ENCODE measurements at places on chromosomes 3 and 15.
A peak's percentile ranks its signal among the peaks of the same experiment; 100 is the strongest.

DNA sequence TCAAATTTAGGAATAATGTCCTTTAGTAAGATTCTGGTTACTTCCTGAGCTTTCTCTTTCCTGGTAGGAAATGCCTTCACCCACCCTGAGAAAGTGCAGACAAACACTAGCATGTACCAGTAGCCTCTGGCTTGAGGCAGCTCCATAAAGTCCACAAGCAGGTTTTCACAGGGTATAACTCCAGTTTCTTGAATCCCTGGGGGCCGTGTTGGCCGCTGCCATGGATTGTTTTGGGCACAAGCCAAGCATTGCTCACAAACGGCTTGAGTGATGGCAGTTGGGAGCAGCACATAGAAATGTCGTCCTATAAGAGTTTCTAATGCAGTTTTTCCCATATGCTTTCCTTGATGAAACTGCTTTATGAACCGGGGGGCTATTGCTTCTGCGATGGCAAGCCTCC lies 164.1 kb downstream of the STXBP5L start:
- DNase-seq, result no peak

GRCh38 chr15:55619783-55620182 lies 31.6 kb upstream of the PYGO1 start:
- no peak for DNase-seq

DNA sequence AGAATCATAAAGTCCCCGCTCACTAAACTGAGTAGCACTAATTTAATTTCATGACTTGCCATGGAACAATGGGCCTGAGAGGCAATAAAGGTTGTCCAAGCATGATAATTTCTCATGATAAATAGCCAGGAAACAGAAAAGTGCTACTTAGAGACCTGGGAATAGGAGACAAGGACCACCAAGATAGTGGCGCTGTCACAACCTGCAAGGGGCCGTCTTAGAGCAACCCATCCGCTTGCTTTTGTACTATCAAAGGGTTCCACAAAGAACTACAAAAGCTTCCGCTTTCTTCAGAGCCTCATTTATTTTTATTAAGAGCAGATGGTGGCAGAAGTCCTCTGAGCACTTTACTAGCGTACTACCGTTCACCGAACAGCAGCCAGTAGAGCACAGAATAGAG lies 421.7 kb upstream of the GRM7 start:
- DNase-seq, result no peak

DNA sequence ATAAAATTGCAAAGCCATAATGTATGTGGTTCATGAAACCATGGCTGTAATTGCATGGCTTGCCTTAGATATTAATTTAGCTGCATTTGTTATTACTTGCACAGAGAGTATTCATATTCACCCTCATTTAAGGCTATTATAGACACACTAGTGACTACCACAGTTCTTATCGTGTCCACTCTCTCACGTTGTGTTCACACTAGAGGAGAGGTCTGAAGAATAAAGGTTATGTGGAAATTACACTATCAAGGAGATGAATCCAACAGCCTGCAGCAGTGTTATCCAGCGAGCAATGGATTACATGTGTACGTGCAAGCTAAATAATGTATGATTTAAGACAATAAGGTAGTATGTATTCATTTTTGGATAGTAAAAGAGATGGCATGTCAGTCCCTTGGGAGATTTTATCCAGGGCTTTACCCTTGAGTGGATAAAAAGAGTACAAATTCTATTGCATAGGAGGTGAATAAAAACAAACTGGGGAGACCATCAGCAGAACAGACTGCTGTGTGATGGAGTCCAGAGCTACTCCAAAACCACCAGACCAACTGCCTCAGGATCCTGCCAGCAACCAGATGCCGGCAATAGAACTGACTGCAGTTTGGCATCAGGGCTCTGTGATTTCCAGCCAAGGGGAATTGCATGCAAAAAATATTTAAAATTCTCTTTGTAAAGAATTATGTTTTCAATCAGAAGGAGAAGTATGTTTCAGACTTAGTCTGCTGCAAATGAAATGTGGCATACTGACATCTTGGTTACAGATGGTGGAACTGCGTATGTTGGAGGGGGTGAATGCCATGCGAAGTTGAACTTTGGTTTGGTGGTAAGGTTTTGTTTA lies 146.6 kb downstream of the RBMS3 start:
- no peak for DNase-seq

GRCh38 chr3:152060701-152061100 lies 187.3 kb downstream of the SUCNR1 start:
- DNase-seq, result no peak

DNA sequence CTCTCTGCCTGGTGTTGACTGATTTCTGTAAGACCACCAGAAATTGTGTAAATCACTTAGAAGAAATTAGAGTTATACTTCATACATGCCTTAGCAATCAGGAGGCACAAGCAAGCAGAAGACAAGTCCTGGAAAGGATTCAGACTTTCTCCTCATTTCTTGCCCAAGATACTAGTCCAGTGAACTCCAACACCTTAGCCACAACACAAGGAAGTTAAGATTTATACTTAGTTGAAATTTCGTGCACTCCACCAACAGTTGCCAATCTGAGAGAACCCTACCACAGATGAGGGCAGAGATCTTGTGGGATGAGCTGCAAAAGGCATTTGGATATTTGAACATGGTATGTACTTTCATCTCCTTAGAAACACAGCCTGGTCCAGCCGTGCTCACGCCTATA lies 2.3 kb downstream of the P3H2 start:
- no peak for DNase-seq

- no peak for DNase-seq
Measured at GRCh38 chr3:127524296-127524896, 66.1 kb downstream of the TPRA1 start.

DNA sequence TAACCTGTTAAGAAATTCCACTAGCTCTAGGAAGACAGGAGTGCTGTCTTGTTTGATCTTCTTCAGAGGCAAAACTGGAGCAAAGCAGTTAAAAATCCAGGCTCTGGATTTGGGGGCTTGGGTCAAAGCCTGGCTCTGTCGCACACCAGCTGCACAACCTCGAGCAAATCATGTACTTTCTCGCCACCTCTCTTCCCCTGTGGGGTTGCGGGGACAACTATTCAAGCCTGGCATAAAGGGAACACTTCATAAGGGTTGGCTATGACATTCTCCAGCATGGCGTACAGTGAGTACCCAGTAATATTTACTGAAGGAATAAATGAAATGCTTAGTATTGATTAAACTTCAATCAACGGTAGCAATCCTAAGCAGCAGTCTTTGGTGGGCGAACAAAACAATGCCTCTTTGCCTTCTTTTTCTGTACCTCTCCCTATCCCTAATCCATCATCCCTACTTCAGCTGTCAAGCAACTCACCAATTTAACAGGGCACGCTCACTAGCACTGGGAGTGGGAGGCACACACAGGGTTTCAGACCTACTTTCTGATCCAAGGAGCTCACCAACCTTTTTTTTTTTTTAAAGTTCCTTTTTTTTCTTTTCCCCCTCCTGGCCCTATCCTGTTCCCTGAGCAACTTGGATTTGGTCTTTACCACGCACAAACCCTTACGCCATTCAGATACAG lies 33.0 kb downstream of the GNB5 start:
- DNase-seq, result no peak

DNA sequence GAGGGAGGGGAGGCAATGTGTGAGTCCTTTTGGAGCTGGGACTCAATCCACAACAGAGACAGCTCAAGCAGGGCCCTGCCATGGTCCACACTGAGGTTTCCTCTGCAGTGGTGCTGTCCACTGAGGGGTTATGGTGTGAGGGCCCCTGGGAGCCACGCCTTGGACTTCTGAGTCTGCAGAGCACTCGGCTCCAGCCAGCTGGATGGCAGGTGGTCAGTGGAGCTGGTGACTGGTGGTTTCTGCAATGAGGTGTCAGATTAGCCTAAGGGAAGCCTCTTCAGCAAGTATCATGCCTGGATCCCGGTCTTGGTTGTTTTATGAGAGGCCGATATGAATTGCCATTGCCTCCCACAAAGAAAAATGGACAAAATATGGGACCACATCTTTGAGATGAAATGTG lies 21.7 kb downstream of the LSM3 start:
- DNase-seq, result no peak

- peak; percentile 10 for DNase-seq
Measured at GRCh38 chr3:105367063-105367405, 325 bp downstream of the ALCAM start.

- no peak for DNase-seq
Measured at GRCh38 chr3:164458986-164459385, 619.3 kb downstream of the SI start.

DNA sequence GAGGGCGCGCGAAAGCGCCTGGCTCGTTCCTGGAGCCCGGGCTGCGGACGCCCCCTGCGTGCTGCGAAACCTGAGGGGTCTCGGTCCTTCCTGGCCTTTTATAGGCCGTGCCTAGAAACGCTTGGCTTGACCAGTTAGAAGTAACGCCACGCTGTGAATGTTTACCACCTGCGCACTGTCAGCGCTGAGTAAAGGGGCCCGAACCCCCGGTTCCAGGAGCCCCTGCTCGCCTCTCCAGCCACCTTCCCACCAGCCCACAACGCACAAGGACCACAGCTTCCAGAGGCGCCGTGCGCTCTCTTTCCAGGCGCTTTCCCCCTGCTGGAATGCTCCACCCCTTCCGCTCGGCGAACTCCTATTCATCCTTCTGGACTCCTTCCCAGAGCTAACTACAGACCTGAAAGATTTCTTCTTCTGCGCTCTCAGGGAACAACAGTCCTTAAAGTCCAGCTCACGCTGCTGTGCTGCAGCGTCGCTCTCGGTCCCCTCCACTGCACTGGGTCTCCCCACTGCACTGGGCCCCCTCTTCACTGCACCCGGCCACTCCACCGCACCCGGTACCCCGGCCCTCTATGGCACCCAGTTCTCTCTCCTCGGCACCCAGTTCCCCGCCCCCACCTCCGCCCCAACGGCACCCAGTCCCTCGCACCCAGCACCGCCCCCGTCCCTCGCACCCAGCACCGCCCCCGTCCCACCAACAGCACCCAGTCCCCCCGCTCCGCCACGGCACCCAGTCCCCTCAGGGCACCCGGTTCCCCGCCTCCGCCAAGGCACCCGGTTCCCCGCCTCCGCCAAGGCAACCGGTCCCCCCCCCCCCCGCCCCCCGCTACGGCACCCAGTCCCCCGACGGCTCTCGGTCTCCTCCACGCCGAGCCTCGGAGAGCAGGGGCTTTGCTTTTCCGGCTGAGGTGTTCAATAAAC lies 69.8 kb downstream of the SQOR start:
- DNase-seq, result no peak

GRCh38 chr3:186075931-186076567 lies 32.8 kb downstream of the ETV5 start:
- no peak for DNase-seq

DNA sequence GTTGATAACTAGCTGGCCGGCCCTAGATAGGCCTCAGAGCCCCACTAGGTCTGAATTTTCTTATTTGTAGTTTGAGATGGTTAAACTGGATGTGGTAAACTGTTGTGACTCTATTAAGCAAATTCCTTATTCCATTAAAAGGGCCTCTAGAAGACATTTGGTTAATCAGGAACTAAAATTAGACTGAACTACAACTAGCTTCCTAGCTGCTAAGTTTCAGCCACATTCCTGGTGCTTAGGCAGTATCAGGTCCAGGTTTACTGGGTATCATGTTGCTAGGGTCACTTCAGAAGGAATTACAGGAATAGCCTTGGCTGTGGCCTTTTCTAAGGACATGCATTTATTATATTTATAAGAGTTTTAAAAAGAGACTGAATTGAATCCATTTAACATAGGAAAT lies 136.3 kb downstream of the PLD1 start:
- DNase-seq, result no peak

DNA sequence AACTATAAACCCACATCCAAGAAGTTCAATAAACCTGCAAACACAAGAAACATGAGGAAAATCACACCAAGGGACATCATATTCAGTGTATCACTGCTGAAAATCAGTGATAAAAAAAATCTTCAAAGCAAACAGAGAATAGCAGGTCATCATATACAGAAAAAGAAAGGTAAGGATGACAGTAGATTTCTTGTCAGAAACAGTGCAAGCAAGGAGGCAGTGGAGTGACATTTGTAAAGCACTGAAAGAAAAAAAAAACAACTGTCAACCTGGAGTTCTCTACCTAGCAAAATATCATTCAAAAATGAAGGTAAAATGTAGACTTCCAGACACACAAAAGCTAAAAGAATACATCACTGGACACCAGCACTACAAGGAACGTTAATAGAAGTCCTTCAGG lies 71.5 kb downstream of the TRPC1 start:
- DNase-seq, result no peak

- no peak for DNase-seq
Measured at GRCh38 chr3:111081008-111081545, 9.5 kb downstream of the NECTIN3 start.

DNA sequence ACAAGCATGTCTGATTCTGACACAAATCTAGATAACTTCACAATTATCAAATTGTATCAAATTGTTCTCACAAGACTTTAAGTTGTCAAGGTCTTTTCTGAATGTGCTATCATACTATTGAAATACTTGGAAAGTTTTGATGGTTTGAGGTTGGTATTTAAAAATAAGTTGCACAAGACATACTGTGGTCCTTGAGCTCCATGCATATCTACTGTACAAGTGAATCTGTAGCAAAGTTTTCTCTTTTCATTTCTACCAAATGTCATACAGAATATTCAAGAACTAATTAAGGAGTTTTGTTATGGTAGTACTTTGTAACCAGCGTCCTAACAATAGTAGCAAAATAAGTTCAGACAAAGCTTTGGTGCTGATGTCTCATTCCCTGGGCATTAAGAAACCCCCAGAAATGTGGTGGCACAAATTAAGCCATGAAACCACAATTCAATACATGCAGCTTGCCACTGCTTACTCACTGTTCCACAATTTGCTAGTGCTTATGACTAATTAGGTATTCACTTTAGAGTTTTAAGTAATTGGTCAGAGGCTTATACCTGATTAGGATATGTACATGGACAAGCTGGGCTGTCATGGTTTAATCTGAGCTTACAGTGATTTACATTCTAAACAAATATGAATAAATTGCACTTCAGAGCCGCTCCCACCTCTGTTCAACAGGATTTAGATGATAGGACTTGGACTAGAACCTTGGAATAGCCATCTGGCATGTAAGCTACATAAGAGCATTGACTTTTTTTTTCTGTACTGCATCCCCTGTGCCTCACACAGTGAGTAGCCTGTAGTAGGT lies 8.8 kb downstream of the TBC1D23 start:
- no peak for DNase-seq

GRCh38 chr3:18672561-18672960 lies 247.4 kb upstream of the SATB1 start:
- DNase-seq, result no peak

- no peak for DNase-seq
Measured at GRCh38 chr15:70235347-70235746, 137.6 kb upstream of the TLE3 start.

DNA sequence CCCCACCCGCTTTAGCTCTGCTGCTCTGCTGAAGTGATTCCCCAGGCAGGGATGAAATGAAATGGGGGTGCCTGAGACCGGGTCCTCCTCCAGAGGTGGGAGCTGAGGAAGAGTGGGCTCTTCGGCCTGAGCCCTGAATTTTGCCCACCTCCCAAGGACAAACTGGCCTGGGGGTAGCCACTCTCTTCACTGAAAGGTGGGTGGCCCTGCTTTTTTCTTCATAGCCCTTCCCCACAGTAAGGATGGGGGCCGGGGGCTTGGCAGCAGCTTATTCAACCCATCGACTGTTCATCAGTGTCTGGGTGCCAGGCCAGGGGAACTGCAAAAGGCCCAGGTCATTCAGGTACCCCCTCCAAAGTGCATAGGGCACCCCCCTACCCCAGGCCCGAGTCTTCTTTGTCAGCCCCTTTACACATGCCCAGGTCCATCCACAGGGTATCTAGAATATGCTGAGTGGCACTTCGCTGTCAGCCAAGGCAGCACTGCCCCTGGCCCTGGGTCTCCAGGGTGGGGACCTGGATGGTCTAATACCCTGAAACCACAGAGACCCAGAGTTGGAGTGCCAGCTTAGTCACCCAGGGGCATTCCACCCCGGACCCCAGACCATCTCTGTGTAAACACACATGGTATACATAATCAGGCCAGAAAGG lies 7.9 kb downstream of the SCN5A start:
- DNase-seq, result no peak

Measured in activated T-cell treated with anti-CD3 and anti-CD28 coated beads for 4 hours (primary cell).